Glutamatergic neuron (in vitro differentiated cells): ENCODE measurements at places on chromosomes 3 and 15.

DNA sequence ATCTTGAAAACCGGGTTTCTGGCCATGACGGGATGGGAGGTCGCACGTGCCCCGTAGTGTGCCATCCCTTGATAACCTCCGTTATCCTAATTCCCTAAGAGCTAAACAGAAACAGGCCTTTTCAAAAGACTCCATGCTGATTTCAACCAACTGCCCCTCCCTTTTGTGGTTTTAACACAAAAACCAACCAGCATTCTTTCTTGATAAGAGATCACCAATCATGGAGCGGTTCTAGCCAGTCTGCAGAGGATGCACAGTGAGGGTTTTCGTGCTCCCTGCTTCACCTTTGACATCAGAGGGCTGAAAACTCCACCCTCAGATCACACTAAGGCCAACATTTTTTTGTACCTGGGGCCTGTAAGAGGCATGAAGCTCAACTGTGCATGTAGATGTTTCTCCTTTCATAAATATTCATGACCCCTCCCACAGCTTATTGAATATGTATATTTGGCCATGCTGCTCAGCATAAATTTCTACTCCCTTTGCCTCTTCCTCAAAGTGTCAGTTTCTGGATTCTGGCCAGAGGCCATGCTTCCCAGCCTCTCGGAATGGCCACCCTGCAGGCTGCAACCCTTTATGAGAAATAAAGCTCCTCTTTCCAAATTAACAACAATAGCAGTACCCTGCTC lies 41.3 kb downstream of the FAM3D start:
- DNase-seq, result no peak

- DNase-seq, result no peak
These were observed 43.2 kb upstream of the KLHL25 start for GRCh38 chr15:85837881-85838280.

- DNase-seq, result no peak
These were observed 11.0 kb upstream of the MAP4 start for GRCh38 chr3:48026951-48027908.

- DNase-seq, result no peak
These were observed 218.9 kb downstream of the PLOD2 start for GRCh38 chr3:145942052-145942451.

DNA sequence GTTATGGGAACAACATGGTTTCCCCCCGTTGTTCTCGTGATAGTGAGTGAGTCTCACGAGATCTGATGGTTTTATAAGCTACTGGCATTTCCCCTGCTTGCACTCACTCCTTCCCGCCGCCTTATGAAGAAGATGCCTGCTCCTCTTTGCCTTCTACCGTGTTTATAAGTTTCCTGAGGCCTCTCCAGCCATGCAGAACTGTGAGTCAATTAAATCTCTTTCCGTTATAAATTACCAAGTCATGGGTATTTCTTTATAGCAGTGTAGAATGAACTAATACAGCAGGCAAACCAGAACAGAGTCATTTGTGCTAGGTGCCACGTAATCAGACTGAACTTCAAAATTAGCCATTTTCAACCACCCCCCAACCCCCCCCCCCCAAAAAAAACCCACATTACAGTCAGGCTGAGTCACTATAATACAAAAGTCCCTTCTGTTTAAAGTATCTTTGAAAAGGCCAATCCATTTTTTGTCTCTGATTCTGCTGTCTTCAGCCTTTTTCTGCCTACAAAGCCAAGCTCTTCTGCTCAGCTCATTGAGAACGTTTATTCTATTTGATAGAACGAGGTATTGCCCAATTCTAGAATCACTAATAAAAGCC lies 4.1 kb downstream of the OR4F6 start:
- DNase-seq, result no peak

GRCh38 chr3:79810581-79810980 lies 42.8 kb upstream of the ROBO1 start:
- no peak for DNase-seq
